Diencephalon (tissue), 1 donor: ENCODE measurements at places on chromosomes 5 and 9. TPM values are rescaled to one million over a fixed set of nuclear protein-coding genes. Genes with fewer than 3 reads are reported as not detected.

Gene LARP1
- total RNA-seq, result 67.8 TPM

Gene COL15A1
- 6.7 TPM for total RNA-seq

Gene HAVCR1
- 0.23 TPM for total RNA-seq

Gene PITX1
- total RNA-seq, result not detected

Gene C9
- not detected for total RNA-seq

Gene P4HA2
- total RNA-seq, result 14.5 TPM

Gene ABO
- total RNA-seq, result under 0.01 TPM

Gene ZNF366
- total RNA-seq, result 2.1 TPM

Gene SLC35D2
- total RNA-seq, result 3.5 TPM
